Effector CD4-positive, alpha-beta T cell (primary cell): ENCODE measurements at places on chromosomes 12 and 14.

GRCh38 chr12:88339966-88340365 is 197.9 kb downstream of the TMTC3 start:
- DNase-seq = no peak

DNA sequence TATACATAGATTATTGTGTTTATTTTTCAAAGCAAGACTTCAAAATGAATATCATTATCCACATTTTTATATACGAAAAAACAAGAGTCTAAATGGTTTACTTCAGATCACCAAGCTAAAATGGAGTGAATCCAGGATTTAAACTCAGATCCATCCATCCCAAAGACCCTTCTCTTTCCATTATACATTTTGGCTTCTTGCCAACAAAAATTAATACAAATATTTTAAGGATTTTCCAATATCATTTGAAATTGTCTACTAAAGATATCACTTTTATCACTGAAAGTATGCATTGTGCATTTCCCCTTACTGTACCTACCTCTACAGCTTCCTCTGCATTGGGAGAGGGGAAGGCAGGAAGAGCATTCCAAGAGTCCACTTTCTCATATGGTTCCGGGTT is 541.2 kb downstream of the RPS29 start:
- no peak for DNase-seq

DNA sequence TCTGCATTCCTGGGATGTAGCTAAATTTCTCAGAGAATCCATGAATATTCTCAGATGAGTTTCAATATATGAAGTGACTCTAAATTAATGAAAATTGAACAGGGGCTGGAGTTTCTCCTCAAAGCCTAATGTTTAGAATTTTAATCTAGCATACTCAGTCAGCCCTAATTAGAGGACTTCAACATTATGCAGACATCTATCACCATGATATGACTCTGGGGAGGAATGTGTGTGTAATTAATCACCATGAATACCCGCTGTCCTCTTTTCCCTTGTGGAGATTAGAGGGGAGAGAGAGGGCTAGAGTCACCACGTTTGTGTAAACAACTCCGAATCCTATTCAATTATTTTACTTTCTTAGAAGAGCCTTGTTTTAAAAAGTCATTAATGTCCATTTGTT is 698.6 kb upstream of the MDGA2 start:
- no peak for DNase-seq

- DNase-seq = no peak
These were observed 1.2 kb downstream of the DDIT3 start for GRCh38 chr12:57518920-57519795.

DNA sequence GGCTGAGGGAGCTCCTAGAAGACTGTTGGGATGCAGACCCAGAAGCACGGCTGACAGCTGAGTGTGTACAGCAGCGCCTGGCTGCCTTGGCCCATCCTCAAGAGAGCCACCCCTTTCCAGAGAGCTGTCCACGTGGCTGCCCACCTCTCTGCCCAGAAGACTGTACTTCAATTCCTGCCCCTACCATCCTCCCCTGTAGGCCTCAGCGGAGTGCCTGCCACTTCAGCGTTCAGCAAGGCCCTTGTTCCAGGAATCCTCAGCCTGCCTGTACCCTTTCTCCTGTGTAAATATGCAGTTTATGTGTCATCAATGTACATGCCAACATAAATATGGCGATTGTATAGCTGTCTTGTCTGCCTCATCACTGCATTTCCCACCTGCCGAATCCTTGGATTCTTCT is 7.5 kb downstream of the AMHR2 start:
- no peak for DNase-seq

- DNase-seq = no peak
These were observed 289.5 kb downstream of the TMEM132D start for GRCh38 chr12:129614221-129614885.

- DNase-seq = no peak
These were observed 47.6 kb upstream of the FRMD6 start for GRCh38 chr14:51604073-51604472.

- DNase-seq = no peak
These were observed 1120.5 kb upstream of the FLRT2 start for GRCh38 chr14:84409435-84409834.

DNA sequence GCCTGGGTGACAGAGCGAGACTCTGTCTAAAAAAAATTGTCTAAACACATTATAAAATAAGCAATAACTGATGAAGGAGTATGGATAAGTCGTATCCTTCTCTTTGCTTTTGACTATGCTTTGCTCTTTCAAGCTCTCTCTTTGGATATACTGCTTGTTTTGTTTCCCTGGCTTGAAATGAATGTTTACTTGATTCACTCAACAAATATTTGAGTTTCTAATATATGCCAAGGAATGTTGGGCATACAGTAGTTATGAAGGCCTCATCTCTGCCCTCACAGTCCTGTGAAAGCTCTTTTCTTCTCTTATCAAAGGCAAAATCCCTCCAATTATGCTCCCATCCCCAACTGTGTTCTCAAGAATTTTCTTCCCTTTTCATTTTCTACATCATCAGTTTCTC is 123.5 kb downstream of the PTPRR start:
- no peak for DNase-seq

- no peak for DNase-seq
These were observed 19.5 kb upstream of the CMKLR1 start for GRCh38 chr12:108358580-108358965.

DNA sequence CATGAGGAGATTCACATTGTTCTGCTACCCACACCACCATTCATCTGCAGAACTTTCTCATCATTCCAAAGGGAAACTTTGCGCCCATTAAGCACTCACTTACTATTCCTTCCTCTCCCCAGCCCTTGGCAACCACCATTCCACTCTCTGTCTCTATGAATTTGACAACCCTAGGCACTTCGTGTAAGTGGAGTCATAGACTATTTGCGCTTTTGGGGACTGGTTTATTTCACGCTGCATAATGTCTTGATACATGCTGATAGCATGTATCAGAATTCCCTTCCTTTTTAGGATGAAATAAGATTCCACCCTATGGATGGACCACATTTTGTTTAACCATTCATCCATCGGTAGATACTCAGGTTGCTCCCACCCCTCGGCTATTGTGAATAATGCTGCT is 4.5 kb upstream of the EML1 start:
- no peak for DNase-seq

DNA sequence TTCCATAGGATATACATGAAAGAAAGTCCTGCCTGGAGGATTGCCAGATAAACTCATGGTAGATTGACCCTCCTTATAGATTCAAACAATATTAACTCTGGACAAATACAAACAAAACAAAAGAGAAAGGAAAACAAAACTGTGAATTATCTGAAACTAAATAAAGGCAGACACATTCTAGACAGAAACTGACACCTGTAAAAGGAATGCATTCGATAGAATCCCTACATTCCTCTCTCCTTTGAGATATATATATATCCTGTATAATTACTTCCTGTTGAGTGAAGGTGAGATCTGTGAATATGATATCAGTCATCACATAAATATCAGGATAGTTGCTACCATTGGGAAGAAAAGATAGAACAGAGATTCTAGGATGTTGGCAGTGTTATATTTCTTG is 948.4 kb upstream of the ATXN7L3B start:
- DNase-seq = no peak

- DNase-seq = no peak
These were observed 120.3 kb downstream of the CHST11 start for GRCh38 chr12:104576980-104577580.

DNA sequence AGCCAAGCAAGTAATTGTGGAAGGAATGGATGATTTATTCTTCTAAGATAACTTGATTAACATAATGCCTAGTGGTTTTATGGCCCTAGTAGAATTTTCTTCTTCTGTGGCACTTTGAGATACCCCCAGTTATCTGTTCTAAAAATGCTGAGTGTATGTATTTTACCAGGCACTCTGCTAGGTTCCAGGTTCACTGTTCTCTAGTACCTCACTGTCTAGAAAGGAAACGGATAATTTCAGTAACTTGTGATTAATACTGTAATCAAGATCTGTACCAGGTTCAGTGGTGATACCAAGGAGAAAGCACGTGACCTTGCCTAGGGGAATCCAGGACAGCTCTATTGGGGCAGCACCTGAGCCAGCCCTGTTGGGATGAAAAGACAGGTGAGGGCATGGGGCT is 8.0 kb downstream of the ANO6 start:
- no peak for DNase-seq

DNA sequence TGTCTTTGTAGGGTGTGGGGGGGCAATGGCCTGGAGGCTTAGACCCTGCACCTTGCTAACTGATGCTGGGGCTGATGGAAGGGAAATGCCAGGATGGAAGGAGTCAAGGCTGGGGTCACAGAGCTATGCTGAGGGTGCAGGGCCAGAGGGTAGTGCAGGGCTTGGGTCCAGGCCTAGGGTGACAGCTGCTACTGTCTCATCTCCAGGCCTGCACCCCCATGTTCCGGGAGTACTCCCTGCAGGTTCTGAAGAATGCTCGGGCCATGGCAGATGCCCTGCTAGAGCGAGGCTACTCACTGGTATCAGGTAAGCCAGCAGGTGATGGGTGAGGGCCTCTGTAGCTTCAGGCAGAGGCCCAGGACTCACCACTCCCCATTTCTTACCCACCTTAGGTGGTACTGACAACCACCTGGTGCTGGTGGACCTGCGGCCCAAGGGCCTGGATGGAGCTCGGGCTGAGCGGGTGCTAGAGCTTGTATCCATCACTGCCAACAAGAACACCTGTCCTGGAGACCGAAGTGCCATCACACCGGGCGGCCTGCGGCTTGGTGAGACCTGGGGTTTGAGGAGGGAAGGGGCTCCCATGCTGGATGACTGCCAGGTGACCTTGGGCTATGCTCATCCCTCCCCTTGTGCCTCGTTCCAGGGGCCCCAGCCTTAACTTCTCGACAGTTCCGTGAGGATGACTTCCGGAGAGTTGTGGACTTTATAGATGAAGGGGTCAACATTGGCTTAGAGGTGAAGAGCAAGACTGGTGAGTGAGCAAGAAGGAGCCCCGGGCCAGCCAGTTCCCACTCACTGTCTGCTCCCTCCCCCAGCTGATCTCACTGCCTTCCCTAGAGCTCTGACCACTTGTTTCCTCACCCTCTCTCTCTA is 4.1 kb downstream of the SHMT2 start:
- DNase-seq = no peak

DNA sequence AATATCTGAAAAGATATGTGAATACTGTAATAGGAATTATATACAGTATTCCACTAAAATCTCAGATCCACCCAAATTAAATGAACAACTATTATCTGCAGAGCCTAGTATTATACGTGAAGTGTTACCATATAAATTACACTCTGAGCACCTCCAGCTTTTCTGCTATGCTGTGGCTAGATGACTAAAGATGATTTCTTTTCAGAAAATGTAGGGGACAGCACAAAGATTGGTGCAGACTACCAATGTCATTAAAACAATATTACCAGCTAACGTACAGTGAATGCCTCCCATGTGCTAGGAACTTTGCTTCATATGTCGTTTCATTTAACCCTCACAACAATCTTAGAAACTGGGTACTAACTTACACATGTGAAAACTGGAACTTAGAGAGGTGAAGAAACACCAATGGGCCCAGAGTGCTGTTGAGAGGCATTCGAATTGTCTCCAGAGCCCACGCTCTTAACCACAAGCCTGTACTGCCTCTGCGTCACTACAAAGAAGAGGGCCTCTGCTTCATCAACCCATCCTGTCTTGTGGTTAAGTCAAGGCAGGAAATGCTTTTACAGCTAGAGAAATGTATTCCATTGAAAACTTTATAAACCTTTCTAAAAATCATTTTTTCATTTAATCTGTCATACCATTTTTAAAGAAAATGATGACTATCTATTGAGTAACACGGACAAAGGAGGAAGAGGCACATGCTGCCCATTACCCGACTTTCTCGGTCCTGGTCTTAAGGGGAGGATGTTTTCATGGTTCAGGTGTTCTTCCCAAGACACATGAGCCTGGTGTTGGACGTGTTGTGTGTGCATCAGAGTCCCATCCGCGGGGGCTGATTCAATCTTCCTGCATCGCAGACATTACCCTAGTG is 1.3 kb downstream of the GPR65 start:
- DNase-seq = peak; percentile 59

DNA sequence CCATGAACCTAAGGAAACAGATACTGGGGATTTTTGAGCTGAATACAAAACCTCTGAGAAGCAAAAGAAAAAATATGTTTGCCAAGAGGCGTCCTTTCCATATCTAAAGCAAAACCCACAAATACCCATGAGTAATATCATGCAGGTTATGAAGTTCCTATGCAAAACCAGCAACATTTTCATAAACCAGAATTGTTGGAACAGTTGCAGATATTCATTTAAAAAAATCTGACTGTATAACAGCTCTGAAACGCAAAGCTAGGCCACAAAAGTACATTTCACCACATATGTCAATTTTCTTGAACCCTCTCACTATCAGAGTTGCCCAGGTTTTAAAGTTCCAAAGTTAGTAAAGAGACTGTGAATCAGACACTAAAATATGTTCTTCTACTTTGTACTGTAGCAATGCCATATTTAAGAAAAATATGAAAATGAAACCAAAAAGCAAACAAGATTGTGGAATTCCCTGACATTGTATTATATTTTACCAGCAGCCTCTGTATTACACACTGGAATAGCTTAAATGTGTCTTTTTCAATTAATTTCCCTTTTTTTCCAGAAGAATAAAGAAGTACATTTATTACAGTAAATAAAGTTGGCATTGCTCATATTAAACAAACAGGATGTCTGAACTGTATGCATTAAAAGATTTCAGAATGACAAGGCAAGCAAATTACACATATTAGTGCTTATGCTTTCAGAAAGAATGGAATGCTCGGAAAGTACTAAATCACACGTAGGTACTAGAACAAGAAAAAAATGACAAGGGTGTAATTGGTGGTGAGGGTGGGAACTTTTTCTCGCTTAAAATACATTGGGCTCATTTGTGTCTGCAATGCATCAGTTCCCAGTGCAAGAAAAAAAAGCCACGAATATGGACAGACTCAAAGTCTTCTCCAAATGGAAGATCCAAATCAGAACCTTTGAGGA is 33.6 kb upstream of the HIF1A start:
- DNase-seq = no peak

DNA sequence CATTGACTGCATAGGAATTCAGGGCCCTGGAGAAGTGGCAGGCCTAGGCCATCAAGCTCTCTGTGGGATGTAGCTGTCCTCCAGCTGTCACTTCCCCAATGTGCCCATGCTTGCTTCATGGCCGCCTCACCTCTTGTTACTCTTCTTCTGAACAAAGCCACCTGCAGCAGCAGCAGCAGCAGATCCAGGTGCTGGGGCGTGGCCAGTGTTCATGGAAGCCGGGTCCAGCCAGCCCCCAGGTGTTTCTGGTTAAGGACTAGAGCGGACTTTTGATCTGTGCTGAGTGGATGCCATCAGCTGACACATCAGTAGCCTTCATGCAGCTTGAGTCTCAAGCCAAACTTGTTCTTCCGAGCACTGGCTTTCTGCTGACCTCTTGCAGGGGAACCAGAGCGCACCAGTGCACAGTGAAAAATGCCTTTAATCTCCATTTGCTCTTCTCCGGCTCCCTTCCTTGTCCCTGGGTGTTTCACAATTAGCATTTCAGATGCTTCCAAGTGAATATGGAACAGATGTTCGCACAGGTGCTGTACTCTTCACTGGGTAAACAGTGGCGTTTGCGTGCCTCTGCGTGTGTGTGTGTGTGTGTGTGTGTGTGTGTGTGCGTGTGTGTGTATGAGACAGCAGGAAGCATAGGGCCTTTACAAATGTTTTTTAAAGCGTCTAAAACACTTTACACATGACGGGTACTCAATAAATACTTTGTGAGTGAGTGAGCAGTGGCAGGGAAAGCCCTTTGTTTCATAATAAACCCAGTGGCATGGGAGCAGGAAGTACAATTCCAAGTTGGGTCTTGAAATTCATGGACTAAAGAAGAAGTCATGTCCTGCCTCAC is 20.1 kb downstream of the TPCN1 start:
- no peak for DNase-seq
